ENCODE measurements at places on chromosomes 6 and 20.

DNA sequence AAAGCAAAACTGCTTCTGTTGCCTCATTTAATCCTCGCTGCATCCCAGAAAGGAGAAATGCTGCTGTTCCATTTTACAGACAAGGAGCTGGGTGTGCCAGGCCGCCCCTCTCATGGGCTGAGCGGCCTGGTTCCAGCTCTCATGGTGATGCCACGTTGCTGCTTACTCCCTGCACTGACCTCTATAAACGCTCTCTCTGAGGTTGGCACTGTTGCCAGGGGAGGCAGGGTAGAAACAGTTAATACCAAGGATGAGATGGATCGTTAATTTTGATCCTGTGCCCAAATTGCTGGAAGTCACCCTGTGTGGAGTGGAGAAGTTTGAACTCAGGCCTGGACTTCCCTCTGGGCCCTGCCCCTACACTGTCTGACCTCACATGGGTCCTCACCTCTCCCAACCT is 25.6 kb downstream of the SIRPA start:
- no peak for DNase-seq

DNA sequence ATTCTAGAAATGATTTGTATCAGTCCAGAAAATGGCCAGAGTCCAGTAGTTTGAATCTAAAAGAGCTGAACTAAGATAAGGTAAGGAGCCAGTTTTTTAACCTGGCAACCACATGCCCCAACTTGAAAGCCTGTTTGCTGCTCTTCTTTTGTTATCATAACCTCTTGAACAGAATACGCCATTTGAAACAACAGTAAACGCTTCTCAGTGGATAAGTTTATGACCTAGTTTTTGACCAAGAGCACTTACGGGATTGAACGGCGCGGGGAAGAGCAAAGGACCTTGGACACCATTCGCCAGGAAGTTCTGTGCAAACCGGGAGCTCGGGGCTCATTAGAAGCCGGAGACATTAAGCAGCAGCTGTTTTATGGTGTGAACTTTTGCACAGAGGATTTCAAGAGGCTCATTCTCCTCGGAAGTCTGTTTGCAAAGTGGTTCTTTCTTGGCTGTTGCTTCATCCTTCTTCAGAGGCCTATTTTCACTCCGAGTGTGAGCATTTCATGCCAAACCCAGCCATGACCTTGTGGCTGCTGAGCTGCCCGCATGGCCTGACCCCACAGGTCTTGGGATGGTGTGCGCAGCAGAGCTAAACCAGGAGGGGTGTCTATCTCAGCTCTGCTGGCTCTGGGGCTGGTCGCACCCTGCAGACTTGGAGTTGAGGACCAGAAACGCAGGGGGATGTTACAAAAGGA is 215.1 kb downstream of the SOX4 start:
- DNase-seq, result no peak

DNA sequence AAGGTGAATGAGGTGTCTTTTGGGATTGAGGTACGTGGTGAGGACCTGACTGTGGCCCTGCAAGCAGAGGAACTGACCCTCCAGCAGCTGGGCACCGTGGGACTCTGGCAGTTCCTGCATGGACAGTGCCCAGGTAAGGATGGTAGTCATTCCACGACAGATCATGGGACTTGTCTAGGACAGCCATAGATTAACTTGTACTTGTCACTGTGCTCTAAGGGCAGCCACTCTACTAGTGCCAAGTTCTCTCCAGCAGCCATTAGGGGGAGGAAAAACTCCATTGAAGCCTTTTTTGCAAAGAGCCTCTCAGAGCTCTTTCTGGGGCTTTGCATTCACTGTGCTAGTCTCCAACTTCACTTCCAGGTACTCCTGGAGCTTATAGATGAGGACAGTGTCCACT is 20.4 kb downstream of the TAF11 start:
- no peak for DNase-seq

DNA sequence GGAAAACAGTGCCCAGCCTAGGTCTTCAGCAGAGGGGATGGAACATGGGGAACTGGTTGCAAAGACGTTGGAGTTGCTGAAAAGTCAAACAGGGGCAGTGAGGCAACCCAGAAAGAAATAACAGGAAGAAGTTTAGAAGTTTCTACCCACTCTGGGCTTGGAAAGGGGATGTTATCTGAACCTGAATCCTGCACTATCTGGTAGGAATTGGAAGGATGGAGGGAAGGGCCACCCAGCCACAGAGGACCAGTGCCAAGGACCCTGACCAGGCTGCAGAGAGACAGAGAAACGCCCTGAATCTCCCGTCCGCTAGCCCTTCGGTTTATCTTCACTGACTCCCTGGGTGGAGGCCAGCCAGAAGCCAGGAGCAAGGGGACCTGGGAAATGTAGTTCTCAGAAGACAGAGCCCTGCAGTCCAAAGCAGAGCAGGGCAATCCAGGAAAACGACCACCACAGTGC is 217.3 kb upstream of the RREB1 start:
- no peak for DNase-seq

- no peak for DNase-seq
These were observed 9.8 kb downstream of the XRN2 start for GRCh38 chr20:21312813-21313474.

GRCh38 chr20:18405826-18406225 is 61.0 kb downstream of the DZANK1 start:
- DNase-seq, result no peak

- DNase-seq, result no peak
These were observed 538.6 kb upstream of the MARCKS start for GRCh38 chr6:113318575-113318917.

- DNase-seq, result peak; percentile 79
These were observed 1.8 kb downstream of the RIPOR2 start for GRCh38 chr6:24933868-24934401.

DNA sequence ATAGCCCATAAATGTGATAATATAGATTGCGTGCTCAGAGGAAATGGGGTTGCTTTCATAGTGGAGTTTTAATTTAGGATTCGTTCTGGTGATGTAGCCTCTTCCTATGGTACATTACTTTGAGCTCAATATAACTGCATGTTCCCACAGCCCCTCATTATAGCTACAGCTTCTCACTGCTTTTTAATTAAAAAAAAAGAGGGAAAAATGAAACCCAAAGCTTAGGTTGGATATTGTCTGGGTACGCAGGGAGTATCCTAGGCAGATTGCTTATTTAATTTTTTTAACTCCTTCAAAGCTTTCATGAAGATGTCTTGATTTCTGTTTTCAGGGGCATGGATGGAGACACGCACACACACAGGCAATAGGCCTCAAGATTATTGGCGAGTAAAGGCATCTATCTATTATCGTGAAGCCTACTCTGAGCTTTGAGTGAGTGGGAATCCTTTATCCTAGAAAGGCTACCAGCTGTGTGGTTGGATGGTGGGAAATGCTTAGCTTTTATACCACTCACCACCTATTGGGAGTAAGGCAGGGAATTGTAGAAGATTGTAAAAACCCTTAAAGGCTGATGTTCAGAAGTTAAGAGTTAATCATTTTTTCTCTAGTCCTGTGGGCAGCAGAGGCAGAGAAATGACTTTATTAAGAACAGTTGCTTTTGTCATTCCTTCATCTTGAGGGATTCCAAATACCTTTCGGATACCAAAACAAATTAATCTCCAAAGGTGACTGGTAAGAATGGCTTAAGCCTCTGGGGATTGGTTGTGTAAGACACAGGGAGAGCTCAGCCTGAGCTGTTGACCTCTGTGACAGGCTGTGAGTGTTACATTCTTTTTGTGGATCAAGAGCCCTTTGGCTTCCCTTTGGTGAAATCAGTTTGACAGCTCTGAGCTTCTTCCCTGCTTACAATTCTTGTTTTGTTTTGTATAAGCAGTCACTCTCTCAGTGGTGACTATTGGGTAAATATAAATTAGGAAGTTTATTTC is 33.4 kb downstream of the CTNNBL1 start:
- no peak for DNase-seq

- no peak for DNase-seq
These were observed 5.8 kb upstream of the ATXN1 start for GRCh38 chr6:16766836-16767745.

- DNase-seq, result no peak
These were observed 16.2 kb downstream of the LATS1 start for GRCh38 chr6:149701714-149702113.

GRCh38 chr20:48799328-48800105 is 28.3 kb downstream of the PREX1 start:
- DNase-seq, result no peak

- DNase-seq, result peak; percentile 21
These were observed 26.3 kb upstream of the EPM2A start for GRCh38 chr6:145761584-145761983.

DNA sequence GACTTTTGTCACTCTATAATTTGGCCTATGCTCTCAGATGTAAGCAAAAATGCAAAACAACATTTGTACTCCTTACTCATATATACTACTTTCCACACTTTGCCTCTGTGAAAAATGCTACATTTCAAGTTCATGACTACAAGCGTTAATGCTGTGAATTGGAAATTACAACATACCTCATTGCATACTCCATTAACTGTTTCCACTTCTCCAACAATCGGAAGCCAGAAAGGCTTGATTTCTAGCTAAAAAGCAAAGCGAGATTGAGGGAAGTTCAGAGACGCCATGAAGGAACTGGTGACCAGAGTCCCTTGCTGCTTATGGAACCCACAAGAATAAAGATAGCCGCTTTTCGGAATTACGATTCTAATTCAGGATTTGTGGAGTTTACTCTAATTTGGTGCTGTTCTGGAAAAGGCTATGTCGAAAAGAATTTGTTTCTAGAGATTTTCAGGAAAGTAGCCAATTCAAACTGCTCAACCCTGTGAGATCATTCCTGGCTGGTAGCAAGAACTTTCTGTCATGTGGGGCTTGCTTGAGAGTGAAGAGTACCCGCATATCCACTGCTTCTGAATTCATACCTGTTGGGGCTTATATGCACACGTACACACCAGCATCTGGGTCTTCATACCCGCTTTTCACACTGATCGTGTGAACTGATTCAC is 98.0 kb upstream of the CITED2 start:
- no peak for DNase-seq

DNA sequence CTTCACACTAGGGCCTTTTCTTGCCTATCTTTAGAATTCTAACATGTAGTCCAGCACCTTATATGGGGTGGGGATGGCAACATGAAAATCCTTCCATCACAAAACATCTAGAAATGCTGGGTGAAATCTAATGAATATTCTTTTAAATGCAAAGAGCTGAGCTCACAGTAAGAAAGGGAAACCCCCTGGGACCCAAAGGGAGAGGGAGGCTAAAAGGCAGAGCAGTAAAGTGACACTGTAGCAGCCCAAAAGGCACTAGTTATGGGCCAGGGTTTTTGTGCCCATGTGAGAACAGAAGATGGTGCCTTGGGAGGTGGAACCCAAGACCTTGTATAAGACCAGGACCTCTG is 66.7 kb downstream of the TRAM2 start:
- DNase-seq, result no peak

GRCh38 chr6:2630891-2631571 is 119.7 kb downstream of the MYLK4 start:
- no peak for DNase-seq

DNA sequence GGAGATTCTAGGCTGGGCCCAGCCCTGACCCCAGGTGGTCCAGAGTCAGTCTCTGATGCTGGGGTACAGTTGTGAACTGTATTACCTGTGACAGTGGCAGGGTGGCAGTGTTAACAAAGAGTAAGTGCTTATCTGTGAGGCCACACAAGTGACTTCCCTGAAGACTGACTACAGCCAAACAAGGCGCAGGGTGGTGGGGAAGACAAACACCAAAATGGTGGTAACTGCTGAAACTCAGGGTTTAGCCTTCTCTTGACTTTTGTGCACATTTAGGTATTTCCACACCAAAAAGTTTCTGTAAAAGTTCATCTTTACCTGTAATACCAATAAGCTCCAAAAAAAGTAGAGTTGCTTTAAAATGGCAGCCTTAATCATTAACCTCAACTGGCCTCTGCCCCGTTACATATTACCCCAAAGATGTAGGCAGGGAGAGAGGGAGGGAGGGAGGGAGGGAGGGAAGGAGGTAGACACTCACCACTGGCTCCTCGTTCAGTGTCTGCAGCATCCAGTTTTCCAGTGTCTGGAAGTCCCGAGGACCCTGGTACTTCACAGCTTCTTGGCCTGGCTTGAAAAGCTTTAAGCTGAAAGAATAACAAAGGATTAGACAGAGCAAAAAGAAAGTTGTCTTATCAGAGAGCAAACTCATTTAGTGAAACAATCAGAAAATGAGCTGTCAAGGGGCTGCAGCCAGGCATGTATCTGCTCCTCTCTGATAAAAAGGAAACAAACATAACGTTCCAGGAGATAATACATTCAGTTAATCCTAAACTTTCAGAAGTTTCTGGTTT is 11.3 kb downstream of the TXNDC5 start:
- no peak for DNase-seq

DNA sequence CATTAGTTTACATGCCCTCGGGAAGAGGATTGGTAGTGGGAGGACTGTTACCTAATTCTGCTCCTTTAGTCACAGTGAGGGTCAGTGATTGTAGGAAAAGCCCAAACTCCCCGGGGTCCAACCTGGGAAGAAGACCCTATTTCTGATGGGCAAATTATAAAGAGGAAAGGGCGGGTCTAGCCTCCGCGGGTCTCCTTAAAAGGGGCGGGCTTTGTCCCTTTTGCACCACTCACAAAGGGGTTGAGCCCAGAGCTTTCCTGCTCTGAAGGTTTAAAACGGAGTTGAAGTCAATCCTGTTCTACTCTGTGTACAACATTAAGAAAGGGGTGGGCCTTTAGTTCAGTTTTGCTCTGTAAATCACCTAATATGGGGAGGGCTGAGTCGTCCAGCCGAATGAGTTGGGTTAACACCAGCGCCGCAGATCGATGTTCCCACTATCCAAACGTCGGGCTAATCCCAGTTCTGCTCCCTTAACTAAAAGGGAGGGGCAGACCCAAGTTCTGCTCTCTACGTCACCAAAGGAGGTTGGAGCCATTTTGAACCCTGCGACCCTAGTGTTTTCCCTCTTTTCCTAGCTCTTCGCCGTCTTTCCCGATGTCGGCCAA is 920 bp upstream of the RNF5 start:
- DNase-seq, result no peak

DNA sequence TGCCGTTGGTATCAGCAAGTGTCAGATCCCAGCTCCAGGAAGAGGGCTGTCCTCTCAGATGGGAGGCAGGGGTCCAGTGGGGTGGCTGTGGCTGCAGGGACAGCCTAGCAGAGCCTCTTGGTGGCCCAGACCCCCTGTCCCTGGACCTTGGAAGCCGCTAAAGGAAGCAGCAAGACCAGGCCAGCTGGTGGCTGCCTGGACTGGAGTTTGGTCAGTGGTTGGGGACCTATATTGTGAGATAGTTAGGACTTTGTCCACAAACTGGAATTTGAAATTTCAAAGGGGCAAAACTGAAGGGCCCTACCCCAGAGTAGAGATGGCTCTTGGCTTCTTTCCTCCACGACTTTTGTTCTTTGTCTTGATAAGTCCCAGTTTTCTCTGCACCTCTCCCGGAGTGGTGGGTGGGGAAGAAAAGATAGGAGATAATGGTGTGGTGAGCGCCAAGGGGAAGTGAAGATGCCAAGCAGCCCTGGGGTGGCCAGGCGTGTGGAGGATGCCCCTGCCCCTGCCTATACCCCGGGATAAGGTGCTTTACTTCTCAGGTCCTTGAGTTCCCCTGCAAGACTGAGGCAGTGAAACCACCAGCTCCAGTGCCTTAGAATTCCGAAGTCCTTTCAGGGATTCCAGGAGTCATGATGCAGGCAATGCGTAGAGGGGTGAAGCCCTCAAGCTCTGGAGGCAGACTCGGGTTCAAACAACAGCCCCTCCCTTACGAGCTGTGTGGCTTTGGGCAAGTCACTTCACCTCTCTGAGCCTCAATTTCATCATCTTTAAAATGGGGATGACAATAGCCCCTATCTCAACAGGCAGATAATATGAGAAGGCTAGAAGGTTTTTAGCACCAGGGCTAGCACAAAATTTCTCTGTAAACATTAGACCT is 40.2 kb downstream of the HNF4A start:
- no peak for DNase-seq

- no peak for DNase-seq
These were observed 189.9 kb upstream of the PRDM1 start for GRCh38 chr6:105896052-105896820.
